Neural crest cell (in vitro differentiated cells): ENCODE measurements at places on chromosomes 3 and 15. TPM values are rescaled to one million over a fixed set of nuclear protein-coding genes. Genes with fewer than 3 reads are reported as not detected.

DNA sequence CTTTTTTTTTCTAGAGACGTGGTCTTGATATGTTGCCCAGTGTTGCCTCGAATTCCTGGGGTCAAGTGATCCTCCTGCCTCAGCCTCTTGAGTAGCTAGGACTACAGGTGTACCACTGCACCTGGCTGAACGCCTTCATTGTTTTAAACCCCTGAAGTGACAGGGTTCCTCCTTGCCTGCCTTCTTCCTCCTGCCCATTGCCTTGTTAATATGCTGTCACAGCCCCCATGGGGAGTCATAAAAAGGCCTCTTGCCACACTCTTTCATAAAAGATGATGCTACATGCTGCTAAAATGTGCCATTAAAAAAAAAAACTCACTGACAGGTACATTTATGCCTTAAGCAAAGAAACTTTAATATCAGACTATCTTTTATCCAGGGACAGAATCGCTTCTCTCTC is 116.8 kb upstream of the SKOR1 start:
- DNase-seq = no peak

Gene TMEM108
- 5.3 and 5.8 TPM in 2 replicates for total RNA-seq

Gene ADAMTSL3
- total RNA-seq = 0.07 TPM in 1 of 2 replicates, not detected in the other

Gene FOXB1
- 5.9 and 6.1 TPM in 2 replicates for total RNA-seq

- DNase-seq = no peak
These were observed 73.2 kb downstream of the CLDN11 start for GRCh38 chr3:170491901-170492300.

Gene FES
- total RNA-seq = 2.8 TPM in 2 replicates

DNA sequence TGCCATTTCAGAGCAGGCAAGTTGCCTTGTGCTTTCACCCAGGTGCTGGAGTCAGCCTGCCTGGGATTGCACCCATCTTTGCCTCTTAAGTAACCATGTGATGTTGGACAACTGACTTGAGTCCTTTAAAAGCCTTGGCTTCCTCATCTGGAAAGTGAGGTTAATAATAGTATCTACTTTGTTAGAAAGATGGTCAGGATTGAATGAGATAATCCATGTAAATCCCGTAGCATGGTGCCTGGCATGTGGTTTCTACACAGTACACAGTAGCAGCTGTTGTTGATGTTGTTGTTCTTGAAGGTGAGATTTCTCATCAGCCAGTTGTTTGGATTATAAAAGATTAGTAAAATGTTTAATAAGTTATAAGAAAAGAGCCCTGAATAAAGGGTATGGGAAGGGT is 48.8 kb downstream of the PSMD6 start:
- no peak for DNase-seq

DNA sequence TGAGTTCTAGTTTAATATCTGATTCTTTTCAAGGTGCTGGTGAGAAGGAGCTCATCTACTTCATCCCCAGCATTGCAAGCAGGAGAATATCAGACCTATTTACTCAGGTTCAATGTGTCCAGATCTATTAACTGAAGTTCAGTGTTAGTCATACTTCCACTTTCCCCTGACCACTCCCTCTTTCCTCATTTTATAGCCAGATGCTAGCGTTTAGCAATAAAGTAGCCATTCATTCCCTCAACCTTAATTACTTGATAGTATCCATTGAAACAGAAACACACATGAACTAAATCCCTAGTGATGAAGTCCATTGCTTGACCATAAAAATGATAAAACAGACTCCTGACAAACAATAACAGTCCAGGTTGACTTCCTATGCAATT is 60.0 kb downstream of the RPL22L1 start:
- DNase-seq = no peak

DNA sequence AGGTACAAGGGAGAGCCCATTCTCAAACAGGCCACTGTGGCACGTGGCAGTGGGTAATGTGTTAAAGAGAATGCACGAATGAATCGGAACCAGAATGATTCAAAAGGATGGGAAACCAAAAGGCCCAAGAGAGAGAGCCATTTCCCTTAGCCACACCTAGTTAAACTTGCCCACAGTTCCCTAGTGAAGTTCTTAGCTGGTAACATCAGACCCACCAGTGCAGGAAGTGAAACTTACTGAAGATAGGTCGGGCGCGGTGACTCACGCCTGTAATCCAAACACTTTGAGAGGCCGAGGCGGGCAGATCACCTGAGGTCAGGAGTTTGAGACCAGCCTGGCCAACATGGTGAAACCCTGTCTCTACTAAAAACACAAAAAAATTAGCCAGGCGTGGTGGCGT is 97.1 kb downstream of the MEX3B start:
- no peak for DNase-seq

Gene ERICH6
- 0.40 and 0.57 TPM in 2 replicates for total RNA-seq

DNA sequence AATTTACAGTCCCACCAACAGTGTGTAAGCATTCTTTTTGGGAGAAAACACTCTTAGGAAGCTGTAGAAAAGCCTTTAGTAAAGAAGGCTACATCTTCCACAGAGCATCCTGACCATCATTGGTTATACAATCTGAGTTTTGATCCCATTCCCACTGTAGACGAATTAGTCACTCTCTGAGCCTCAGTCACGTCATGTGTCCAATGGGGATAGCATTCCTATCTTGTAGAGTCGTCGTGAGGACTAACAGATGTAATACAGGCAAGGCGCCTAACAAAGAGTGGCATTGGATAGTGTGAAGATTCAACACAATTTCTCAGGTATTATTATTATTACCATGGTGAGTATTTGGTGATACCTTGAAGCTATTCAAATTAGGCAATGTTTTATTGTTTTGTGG is 44.0 kb upstream of the ALDH1A3 start:
- no peak for DNase-seq

- DNase-seq = no peak
These were observed 182.4 kb downstream of the UACA start for GRCh38 chr15:70580958-70581357.

- DNase-seq = no peak
These were observed 28.6 kb upstream of the CYP11A1 start for GRCh38 chr15:74396146-74396438.

GRCh38 chr15:67358812-67359211 is 104.2 kb downstream of the IQCH start:
- peak; percentile 3 for DNase-seq

DNA sequence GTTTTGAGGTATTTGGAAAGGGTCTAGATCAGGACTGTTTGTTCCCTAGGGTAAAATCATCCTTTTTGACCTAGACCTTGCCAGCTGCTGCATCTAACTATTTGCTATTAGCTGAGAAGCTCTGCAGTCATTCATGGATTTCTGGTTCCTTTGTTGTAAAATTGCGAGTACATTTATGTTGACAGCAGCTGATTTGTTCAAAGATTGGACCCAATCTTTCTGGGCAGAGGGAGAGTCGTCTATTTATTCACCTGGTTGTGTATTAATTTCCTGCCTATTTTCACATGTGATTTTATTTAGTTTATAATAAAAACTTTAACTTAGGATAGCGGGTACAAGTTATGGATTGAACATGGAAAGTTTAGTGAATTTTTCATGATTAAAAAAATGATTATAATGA is 236.3 kb downstream of the CNTN4 start:
- DNase-seq = no peak

DNA sequence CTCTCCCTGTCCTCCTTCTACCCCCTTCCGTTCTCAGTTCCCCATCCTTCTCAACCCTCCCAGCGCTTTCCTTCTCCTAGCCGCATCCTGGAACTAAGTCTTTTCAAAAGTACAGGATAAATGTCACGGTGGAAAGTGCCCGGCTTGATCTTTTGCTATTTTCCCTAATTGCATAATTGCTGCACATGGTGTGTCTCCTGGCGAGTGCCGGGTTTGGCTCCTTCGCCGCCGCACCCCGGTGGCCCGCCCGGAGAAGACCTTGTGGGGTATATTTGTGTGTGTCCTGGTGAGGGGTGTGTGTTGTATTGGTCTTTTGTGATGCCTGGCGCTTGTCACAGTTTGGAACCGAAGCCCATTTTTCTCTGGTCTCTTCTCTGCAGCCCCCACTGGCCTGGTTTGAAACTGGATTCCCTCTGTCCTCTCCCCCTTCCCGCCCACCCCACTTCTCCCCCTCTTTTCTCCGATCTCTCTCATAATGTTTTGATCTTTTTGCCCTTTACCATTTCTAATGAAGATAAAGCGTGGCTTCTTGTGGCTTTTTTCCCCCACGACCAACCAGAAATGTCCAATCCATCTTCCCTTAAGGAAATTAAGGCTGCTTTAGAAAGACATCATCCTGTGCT is 692 bp downstream of the UBE2E2 start:
- peak; percentile 18 for DNase-seq

DNA sequence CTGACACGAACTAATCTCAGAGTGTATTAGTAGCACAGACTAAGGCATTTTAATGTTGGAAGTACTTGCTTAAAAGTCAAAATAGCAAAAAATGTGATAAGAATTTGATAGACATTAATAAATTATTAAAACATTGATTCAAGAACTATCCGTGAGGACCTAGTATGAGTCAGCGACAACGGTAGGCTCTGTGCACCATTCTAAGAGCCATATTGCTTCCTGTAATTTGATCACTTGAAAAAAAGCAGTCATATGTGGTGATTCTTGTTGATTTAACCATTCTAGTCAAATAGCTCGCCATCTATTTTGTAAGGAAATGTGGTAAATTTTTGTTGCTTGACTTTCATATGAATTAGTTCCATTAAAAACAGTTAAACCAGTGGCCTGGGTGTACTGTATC is 534.9 kb upstream of the ARRDC4 start:
- DNase-seq = no peak

DNA sequence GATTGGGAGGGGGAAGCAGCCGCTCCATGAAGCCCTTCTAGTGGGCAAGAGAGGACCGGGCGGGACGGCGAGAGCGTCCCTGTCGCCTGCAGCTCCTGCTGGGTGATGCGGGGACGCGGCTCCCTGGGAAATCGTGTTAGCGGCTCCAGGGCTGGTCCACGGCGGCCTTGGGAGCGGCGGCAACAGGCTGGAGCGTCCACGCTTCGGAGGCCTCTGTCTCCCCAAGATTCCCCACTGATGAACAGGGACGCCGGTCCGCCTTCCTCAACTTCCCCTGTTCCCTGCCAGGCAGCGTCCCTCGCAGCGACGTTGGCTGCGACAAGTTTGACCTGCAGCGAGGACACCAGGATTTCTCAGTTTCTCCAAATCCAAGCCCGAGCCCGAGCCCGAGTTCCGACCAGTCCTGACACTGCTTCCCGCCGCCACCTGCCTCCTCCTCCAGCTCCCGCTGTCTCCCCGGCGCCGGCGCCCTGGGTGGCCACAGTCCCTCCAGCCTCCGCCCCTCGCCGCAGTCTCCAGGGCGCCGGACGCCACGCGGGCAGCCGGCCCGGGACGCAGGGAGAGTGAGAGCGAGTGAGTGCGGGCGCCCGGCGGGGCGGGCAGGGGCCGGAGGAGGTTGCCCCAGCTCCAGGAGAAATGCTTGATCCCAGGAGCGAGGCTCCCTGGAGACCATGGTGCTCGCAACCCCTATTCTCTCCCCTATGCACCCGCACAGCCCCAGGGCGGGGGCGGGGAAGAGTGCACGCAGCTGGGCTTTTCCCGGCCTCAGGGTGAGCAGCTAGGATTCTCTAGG is 78.1 kb upstream of the RNF7 start:
- DNase-seq = peak; percentile 53

GRCh38 chr15:86155551-86155950 is 75.9 kb downstream of the AGBL1 start:
- DNase-seq = no peak
